Stimulated activated CD4-positive, alpha-beta T cell treated with anti-CD3 and anti-CD28 coated beads, Interleukin-2, amount 100 ng/mL, for 48 hours (primary cell): ENCODE measurements at places on chromosomes 13 and 19.

DNA sequence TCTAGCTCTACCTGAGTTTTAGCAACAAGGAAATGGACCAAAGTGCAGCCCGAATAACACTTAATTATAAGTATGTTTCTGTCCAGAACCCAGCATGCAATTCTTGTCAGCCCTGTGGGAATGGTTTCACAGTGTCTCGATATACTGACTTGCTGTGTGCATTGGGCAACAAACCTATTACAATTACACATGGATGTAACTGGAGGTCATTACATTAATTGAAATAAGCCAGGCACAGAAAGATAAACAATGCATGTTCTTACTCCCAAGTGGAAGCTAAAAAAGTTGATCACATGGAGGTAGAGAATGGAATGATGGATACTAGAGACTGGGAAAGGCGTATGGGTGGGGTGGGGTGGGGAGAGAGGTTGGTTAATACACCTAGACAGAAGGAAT, 5.1 kb upstream of the CYP2S1 start:
- DNase-seq, result no peak

DNA sequence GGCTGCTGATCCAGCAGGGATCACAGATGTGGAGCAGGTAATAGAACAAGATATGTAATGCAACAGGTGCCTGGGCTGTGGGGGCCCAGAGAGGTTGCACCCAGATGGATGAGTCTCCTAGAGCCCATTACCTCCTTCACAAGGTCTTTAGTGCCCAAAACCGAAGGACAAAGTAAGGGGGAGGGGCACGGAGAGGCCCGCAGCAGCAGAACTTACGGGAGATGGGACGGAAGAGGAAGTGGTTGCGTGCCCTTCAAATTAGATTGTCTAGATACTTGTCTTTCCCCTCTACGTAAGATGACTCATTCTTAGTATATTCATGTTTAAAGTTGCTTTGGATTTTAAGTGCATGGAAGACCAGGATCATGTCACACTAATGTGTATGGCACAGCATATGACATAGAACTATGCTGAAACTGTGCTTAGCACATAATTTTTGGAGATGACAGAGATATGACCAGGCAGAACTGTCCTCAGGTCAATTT, 5.7 kb upstream of the MRPS31 start:
- DNase-seq, result peak; percentile 59

DNA sequence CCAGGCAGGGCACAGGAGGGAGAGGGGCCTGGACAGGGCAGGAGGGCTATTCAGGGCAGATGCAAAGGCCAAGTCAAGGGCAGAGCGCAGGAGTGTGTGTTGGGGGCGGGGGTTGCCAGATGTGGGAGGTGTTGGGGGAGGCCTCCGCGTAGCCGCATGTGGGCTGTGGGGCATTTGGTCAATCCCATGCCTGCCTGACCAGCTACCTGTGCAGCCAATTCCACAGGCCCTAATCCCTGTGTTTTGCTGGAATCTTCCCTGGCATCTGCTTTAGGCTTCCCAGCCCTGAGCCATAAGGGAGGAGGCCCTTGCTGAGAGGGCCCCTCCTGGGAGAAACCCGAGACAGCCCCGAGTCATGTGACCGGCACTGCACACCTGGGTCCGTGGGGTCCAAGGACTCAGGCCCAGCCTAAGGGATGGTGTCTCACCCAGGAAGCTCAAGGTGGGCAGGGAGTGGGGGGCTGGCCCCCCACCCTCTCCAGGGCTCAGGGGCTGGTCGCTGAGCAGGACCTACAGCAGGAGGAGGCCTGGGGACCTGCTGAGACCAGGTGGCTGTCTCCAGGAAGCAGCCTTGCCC, 20.3 kb downstream of the RFX1 start:
- no peak for DNase-seq

DNA sequence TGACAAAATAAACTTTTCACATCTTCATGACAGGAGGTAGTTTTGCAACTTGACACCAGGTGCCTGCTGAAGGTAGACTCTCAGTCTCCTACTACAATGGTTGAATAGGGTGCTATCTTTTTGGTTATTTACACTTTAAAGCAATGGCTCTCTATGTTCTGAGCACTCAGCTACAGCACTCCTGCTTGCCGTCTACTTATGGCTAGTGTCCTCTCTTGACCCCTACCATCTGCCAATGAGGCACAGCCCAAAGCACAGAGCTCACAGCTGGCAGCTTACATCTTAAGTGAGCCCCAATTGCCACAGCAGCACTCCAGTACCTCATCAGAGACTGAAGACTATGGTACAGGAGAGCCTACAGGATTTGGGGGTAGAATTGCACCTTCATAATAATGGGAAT, 11.4 kb downstream of the ZNF708 start:
- no peak for DNase-seq

GRCh38 chr13:41008349-41008980, 10.7 kb downstream of the ELF1 start:
- no peak for DNase-seq

- no peak for DNase-seq
Measured at GRCh38 chr13:97366172-97366688, 67.7 kb upstream of the RAP2A start.

GRCh38 chr19:1510807-1511206, 2.0 kb downstream of the ADAMTSL5 start:
- no peak for DNase-seq

DNA sequence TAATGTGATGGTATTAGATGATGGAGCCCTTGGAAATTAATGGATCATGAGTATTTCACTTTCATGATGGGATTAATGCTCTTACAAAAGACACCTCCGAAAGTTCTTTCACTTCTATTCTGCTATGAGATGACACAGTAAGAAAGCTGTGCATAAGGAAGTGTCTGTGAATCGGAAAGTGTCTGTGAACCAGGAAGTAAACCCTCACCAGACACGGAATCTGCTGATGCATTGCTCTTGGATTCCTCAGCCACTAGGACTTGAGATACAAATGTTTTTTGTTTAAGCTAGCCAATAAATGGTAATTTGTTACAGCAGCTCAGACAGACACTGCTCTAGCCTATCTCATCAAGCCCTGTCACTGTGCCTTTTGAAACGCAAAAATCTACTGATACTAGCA, 440.4 kb upstream of the PRR20A start:
- DNase-seq, result no peak

- peak; percentile 31 for DNase-seq
Measured at GRCh38 chr19:46574533-46574932, 26.6 kb upstream of the CALM3 start.

DNA sequence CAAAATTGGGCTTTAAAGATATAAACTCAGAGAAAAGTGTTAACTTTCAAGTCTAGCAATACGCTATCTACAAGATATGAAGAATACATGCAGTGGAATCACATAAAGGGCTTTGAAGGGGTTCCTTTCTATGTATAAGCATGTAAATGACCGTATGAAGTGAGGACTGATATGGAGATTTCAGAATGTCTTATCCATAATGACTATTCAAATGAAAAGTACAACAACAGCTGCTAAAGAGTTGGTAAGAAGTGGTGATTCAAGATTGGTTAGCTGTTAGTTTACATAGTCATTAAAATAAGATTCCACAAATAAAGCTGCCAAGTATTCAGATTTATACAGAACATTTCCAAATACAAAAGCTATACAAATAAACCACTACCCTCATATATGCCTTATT, 153.4 kb upstream of the STARD13 start:
- no peak for DNase-seq

DNA sequence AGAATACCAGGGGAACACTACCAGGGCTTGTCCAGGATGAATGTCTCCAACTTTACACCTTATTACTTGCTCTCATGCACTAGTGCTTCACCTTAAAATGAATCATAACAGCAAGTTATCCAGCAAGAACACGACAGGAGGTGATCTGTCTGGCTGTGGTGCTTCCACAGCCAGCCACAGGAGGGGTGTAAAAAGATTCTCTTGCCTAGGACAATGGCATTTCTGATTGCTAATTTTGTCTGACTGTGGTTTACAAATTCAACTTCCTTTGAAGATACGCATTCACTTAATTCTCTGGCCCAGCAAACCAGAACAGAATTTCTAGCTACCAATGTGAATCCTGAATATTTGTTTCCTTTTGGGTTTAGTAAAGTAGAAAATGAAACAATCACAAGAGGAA, 23.1 kb upstream of the COG3 start:
- DNase-seq, result no peak

- no peak for DNase-seq
Measured at GRCh38 chr13:111130116-111130508, 15.0 kb downstream of the ARHGEF7 start.

DNA sequence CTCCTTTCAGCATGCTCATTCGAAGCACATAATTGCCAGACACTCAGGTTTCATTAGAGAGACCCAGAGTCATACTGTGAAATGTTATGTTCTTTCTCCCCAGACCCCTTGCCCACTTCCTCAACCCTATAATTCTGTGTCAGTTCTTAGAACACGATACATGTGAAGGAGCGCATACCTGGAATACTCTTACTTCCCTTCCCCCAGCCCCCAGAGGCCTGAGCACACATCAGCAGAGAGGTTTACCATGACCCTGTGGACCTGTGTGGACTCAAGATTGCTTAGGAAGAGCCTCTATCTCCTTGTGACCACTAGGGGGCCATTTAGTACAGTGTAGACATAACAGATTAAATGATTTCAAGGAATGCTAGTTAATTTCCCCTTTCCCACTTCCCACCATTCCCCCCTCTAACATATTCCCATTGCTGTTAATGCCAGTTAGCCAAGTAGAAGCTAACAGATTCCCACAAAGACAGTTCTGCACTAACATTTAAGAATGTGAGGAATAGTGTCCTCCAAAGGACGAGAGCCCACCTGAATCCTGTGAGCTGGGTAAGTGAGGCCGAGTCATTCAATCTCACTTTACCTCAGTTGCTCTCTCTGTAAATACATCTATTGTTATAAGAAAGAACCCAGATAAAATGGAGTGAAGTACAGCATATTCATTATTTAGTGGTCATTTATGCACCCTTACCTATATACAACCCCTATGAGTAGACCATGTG, 154.2 kb upstream of the MAB21L1 start:
- DNase-seq, result no peak

DNA sequence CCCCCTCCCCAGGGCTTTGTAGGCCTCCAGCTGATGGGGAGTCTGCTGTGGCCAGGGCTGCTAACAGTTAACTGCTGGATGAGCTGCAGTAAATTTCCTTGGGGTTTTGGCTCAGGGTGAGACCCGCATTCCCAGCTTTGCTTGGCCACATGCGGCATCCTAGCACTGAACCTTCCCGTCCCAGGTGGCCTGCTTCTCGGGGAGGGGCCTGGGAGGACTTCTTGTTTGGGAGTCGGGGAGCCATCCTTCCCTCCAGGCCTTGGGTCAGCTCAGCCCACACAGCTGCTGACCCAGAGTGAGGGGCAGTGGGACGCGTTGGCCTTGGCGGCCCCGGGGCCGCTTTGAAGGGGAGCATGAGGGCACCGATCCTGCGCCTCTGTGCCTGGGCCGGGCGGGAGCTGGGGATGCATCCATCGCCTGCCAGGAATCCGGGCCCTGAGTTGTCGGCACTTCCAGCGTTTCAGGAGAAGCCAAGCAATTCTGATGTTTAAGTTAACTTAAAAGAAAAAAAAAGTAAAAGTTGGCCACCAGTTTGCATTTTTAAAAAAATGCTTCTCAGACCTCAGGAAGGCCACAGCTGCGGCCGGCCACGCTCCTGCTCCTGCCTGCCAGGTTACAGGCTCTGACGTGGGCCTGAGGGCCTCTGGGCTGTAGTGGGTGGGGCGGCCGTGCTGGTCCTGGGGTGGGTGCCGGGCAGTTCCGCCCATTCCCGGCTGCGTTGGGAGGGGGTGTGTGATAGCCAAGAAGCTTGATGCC, 27.7 kb downstream of the CRTC1 start:
- DNase-seq, result no peak

DNA sequence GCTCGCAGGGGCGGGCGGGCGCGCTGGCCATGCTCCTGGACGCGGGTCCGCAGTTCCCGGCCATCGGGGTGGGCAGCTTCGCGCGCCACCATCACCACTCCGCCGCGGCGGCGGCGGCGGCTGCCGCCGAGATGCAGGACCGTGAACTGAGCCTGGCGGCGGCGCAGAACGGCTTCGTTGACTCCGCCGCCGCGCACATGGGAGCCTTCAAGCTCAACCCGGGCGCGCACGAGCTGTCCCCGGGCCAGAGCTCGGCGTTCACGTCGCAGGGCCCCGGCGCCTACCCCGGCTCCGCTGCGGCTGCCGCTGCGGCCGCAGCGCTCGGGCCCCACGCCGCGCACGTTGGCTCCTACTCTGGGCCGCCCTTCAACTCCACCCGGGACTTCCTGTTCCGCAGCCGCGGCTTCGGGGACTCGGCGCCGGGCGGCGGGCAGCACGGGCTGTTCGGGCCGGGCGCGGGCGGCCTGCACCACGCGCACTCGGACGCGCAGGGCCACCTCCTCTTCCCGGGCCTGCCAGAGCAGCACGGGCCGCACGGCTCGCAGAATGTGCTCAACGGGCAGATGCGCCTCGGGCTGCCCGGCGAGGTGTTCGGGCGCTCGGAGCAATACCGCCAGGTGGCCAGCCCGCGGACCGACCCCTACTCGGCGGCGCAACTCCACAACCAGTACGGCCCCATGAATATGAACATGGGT, 599 bp downstream of the ZIC2 start:
- no peak for DNase-seq

DNA sequence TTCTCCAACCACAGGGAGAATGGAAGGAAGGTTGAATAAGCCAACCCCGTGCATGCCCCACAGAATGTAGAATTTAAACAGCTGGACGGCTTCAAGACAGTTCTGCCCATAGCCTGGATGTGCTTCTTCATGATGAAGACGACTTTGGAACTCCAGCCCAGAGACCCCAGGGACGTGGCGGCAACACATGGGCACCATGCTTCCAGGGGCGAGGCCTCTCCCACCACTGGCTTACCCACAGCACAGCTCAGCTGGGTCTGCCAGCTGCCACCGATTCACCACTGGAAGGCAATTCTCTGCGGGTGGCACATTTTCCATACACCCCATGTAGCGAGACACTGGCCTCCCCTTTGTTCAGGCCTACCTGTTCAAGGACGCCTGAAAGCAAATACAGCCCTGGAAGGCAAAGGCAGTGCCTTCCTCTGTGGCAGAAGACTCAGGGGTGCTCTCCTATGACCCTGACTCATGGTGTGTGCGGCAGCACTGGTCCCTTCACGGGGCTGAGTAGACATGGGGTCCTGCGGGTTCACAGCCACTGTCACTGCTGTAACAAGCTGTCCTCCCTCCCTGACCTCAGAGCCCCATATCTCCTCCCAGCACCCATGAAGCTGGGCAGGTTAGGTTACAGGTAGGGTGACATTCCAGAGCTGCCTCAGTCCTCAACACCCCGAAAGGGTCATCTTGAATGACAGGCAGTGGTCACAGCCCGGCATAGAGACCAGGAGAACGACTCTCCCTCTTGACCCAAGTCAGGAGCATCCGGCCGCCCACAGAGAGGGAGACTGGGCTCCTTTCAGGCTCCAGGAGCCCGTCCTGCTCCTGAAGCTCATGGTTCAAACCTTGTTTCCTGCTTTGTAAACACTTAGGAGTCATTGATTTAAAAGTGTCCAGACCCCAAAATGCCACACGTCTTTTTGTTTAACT, 72.7 kb downstream of the SPACA7 start:
- no peak for DNase-seq

DNA sequence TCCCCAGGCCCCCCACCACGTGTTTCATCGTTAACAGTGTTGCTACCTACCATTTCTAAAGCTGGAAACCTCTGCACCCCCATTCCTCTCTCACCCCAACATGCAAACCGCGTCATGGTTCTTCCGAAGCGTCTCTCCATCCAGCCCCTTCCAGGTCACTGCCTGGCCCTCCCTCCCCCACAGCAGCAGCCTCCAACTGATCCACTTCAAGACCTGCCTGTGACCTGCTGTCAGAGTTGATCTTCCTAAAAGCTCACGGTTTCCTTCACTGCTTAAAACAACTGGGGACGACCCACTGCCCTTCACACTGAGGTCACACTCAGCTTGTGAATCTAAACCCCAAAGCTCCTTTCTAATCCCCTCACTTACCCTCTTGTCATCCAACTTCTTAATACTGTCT, 47.7 kb downstream of the STK24 start:
- DNase-seq, result no peak

GRCh38 chr19:49117677-49118564, 1.0 kb downstream of the C19orf73 start:
- DNase-seq, result no peak
